NCI-H69 (cell line): ENCODE measurements at places on chromosomes 16 and 17.

GRCh38 chr17:13474073-13474800 is 127.5 kb downstream of the HS3ST3A1 start:
- DNase-seq: no peak

DNA sequence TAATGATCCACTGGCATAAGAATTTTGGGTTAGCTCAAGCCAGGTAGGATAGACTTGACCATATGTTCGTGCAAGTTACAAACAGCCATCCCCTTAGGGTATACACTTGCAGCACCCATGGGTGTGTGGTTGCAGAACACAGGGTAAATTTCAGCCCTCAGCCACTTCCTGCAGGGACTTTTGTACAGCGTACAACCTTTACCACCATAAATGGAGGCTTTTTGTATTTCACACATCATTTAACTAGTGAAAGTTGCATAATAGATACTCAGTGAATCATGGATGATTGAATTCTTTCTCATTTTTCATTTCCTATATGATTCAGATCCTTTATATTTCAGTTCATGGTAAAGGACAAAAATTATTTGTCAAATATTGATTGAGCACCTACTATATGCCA is 473.9 kb downstream of the CDH13 start:
- DNase-seq: no peak

DNA sequence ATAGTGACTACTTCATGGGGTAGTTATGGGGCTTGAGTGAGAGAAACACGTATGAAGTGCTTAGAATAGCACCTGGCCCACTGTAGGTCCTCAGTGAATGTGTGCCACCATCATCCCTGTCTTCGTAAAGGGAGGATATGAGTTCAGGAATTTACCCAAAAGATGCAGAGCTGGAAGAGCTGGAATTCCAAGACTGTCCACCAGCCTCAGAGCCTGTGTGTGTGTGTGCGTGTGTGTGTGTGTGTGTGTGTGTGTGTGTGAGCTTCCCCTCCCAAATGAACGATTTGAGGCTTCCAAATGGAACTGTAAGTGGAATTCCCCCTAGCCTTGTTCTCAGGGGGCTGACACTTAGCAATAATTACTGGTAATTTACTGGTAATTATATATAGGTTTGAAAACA is 27.3 kb downstream of the WFDC1 start:
- DNase-seq: peak; percentile 56

DNA sequence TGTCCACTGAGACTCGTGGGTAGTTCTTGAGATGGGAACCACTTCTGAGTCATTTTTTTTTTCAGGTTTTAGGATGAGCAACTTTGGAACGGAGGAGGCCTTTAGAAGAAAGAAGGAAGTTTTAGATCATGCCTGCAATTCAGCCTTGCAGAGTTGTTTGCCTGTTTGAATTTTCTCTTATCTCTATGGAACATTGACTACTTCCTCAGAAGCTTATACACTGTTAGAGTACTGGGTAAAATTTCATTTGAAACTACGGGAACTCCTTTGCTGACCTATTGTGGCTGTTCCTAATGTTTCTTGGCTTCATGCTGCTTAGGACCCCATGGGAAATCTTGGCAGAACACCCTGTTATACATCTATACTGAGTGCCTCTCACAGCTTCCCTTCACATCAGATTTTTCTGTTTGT is 70.8 kb downstream of the MAP2K6 start:
- DNase-seq: no peak

DNA sequence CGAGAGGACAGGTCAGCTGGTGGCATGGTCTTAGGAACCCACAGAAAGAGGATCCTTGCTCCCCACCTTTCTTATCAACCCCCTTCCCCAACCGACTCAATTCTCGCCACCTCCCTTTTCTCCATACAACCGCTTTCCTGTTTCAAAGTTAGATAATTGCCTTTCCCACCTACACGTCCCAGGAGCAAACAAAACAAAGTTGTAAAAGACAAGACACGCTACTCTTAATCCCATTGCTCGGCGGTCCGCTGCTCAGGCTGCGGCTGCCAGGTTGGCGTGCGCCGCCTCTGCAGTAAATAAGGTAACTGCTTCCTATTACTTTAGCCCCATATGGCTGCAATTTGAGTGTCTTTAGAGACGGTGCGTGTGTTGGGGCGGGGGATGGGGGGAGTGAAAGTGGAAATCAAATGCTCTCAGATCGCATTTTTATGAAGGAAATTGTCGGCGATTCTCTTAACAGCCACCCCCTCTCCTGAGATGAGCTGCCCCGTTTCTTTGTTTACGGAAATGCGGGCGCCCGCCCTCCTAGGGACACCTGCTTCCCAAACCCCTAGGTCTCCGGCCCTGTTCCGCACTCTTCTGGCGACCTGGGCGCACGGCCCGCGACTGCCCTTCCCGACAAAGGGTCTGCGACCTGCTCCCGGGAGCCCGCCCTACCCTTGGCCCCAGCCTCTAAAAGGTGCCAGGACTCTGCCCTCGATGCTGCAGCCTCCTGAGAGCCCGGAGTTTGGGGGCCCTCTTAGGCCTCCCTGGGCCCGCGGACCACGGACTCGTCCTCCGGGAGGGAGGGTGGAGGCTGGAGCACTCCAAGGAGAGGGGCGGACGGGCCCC is 3.7 kb upstream of the CBX8 start:
- peak; percentile 90 for DNase-seq

GRCh38 chr17:78040440-78041385 is 82.2 kb downstream of the TNRC6C start:
- DNase-seq: peak; percentile 91

- no peak for DNase-seq
Measured at GRCh38 chr17:37134050-37134449, 185.3 kb downstream of the AATF start.

DNA sequence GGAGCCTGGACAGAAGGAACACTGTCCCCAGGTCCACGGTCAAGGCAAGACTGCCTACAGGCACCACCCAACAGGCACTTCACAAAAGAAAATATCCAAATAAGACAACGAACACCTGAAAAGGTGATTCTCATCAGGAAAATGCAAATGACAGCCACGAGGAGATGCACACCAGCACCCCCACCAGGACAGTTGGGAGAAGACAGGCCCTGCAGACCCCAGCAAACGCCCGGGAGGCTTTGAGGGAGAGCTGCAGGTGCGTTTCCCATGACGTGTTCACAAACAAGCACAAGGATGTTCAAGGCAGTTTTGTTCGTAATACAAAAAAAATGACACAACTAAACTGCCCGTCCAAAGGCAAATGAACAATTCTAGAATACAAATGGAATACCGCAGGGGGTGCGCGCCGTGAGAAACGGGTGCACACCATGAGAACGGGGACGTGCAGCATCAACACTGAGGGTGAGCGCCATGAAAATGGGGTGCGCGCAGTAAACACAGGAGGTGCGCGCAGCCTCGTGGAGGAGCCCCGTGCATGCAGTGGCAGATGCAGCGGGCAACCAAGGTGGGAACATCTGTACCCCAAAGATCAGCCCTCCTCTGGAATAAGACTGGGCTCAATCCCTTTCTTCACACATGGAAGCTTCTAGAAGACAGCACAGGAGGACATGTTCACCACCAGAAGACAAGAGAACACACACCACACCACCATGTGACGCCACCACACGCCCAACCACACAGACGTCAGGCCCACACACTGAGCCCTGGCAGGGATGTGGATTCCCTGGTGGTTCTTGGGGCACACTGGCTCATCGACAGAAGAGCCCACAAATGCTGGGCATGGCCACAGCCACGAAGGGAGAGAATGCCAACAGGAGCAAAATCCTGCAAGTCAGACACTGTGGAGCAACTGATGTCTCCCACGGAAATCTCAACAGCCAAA is 91.2 kb downstream of the ZNF778 start:
- no peak for DNase-seq

DNA sequence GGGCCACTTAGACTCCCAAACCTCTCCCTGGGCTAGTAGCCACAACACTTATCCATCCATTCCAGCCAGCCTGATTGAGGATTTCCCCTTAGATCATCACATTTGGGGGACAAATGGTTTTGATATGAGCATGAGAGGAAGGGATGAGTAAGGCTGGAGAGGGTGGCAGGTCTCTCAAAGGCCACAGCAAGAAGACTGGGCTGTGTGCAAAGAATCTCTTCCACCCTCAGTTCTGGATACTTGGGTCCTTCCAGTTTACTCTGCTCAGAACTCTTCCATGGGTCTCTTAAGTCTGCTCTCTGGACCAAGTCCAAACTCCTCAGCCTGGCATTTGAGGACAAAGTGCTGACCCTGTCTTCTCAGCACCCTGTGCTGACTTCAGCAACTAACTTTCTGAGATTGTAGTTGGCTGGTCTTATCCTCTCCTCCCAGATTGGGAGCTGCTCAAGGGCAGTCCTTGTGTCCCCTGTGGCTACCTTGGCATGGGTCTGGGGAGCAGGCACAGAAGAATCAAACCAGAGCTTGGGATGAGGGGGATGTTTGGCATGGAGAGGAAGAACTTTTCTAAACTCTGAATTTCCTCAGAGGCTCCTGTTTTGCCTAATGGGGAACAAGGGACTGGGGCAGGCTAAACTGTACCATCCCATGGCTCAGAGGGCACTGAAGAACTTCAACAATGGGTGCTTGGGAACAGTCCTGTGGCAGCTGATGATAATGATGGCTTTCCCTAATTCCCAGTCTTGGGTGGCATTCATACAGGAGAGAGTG is 3.1 kb upstream of the NFATC3 start:
- DNase-seq: no peak
